ENCODE measurements at places on chromosomes 12 and 14.

- DNase-seq, result no peak
Observed at GRCh38 chr12:69553628-69554248, 31.5 kb upstream of the CCT2 start.

- DNase-seq, result no peak
Observed at GRCh38 chr14:71467361-71467811, 464.8 kb upstream of the RGS6 start.

DNA sequence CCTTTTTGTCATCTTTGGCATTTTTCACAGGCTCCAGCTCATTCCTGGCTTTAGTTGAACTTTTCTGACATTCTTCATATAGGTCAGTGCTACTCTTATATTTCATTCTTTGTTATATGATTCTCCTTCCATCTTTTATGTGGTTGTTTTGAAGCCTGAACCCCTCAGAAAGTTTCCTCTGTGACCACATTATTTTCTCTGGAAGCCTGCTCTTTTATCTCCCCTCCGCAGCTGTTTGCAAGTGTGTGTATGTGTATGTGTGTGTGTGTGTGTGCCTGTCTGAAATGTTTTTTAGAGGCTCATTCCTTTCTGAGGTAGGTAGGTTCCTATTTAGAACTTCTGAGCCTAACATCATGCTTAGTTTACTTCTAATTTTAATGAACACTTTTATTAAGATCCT lies 47.6 kb downstream of the ANO4 start:
- DNase-seq, result no peak

GRCh38 chr14:100015251-100015655 lies 50.0 kb upstream of the EVL start:
- no peak for DNase-seq

DNA sequence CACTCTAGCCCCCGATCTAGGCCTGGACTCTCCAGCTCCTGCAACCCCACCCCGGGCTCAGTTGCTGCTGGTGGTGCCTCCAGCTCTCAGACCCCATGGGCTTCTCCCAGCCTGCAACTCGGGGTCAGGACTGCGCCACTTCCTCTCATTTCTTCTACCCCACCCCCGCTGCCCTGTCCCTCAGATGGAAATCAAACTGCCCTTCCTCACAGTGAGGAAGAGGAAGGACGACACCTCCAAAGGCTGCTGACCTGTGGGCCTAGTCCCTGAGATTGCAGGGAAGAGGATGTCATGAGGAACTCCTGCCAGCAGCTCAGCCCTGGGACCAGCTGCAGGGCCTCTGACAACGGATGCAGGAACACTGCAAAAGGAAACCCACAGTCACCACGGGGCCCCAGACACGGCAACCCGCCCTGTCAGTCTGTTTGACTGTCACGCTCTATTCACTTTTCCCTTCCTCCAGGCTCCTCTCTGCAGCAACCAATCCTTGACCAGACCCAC lies 29.3 kb upstream of the PNMA1 start:
- peak; percentile 54 for DNase-seq

DNA sequence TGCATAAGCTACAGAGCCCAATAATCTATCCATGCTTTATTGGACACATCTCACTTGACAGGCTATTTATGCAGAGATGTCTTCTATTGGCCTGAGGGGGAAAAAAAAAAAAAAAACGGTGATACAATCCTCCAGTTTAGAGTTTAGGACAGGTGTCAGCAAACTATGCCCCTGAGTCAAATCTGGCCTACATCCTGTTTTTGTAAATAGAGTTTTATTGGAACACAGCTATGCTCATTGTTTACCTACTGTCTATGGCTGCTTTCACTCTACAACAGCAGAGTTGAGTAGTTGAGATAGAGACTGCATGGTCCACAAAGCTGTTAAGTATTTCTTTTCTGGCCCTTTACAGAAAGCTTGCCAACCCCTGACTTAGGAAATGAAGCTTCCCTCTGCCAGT lies 403.1 kb downstream of the C12orf75 start:
- DNase-seq, result no peak

DNA sequence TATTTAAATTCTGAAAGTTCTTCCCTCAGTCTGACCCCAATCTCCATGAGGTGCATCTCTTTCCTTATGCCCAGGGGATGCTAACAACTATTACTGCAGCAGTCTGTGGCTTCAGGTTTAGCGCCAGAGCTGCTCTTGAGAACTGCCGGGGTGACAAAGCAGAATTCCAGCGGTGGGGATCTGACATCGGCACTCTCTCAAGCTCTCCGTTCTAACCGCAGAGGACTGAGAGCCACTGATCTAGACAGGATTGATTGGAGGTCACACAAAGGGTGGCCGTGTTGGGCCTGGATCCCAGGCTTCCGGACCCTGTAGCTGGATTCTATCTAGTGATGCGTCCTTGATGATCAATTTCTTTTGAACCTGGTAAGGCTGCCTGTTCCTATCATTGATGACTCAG lies 155.6 kb upstream of the TMEM132C start:
- DNase-seq, result no peak

DNA sequence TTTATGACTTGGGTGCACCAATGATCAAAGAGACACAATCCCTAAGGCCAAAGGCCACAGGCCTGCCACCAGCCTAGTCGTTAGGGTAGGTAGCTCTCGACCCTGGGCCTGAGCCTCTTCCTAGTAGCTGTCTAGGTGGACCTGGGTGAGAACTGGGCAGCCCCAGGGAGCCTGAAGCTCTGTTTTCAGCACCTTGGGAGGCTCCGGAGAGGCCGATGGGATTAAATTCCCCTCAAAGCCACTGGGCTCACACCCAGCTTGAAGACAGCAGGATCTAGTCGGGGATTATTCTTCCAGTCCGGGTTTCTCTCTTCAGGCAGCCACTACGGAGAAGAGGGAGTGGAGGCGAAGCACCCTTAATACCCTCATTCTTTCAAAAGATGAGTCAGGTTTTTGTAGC lies 79.8 kb downstream of the TMEM260 start:
- no peak for DNase-seq
